AML-193 (cell line): ENCODE measurements at places on chromosomes 16 and 17.

DNA sequence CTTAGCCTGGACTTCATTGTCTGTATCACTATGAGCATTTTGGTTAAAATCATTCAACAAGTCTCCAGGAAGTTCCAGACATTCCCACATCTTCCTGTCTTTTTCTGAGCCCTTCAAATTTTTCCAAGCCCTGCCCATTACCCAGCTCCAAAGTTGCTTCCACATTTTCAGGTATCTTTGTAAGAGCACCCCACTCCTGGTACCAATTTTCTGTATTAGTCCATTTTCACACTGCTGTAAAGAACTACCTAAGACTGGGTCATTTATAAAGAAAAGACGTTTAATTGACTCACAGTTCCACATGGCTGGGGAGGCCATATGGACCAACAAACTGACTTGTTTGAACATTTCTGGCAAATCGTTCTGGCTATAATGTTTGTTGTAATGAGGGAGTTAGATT lies 67.4 kb downstream of the CDRT15 start:
- no peak for DNase-seq

GRCh38 chr17:50100921-50101345 lies 5.8 kb downstream of the PDK2 start:
- DNase-seq, result no peak

- DNase-seq, result no peak
Observed at GRCh38 chr16:64459402-64459801, 662.5 kb downstream of the CDH11 start.

DNA sequence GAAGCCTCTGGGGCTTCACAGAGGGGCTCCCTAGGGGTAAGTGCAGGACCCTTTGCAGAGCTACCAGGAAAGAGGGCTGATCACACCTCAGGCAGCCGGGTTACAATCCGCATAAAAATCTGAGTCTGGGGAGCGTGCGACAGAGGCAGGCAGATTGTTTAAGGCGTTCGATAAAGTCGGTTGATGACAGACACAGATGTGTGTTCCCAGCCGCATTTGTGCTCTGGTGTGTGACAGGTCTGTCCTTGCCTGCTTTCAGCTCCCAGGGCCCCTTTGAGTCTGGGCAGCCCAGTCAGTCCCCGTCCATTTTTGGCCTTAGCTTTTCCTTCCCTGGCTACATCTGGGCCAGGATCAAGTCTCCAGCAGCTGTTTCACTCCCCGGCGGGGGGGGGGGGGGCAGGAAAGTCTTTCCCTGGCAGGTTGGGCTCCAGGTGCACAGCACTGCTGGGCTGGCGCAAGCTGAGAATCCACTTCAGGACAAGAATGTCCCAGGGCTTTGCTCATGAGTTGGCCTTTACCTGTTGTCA lies 1.3 kb upstream of the ZACN start:
- no peak for DNase-seq

GRCh38 chr16:15966836-15967546 lies 17.6 kb downstream of the ABCC1 start:
- DNase-seq, result no peak

DNA sequence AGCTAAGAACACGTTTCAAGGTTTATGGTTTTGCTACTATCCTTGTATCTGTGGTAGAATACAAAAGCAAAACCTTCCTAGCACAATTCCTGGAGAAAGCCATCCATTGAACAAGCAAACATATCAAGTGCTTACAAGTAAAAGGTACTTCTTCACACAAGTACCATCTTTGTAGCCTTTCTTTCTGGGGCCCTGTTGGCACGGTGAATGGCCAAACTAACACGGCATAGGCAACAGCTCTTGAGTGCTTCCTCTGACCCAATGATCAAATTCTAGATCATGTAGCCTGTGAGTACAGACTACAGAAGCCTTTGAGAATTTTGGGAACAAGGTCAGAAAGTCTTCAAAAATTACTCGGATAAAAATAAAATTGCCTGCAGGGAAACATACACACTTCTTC lies 57.9 kb downstream of the ANKFY1 start:
- DNase-seq, result no peak

- DNase-seq, result no peak
Observed at GRCh38 chr17:48760411-48760810, 31.9 kb upstream of the HOXB13 start.

GRCh38 chr17:79806863-79807720 lies 10.2 kb upstream of the CBX8 start:
- no peak for DNase-seq

DNA sequence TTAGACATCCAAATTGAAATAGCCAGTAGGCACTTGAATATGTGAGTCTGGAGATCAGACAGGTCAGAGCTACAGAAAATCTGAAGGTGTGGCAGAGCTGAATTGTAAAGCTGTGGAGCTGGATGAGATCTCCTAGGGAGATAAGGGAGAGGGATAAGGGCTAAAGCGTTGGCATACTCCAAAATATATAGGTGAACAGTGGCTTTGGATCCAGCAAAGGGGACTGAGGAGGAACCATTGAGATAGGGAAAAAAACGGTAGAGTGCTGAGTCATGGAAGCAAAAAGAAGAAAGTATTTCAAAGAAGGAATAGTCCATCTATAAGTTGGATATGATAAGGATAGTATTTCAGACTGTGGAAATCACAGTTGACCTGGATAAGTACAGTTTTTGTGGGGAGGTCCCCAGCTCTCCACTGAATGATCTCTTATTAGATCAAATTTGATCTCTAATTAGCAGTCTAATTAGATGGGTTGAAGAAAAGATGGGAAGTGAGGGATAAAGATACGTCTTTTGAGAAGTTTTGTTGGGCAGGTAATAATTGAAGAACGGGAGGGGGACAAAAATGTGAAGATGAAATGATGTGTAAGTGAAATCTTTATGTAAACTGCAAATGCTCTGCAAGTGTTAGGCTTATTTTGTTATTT lies 587 bp upstream of the DBF4B start:
- no peak for DNase-seq

DNA sequence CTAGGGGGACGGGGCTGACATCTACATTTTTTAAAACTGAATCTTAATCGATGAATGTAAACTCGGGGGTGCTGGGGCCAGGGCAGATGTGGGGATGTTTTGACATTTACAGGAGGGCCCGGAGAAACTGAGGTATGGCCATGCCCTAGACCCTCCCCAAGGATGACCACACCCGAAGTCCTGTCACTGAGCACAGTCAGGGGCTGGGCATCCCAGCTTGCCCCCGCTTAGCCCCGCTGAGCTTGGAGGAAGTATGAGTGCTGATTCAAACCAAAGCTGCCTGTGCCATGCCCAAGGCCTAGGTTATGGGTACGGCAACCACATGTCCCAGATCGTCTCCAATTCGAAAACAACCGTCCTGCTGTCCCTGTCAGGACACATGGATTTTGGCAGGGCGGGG lies 21.4 kb downstream of the ADAM11 start:
- DNase-seq, result no peak

DNA sequence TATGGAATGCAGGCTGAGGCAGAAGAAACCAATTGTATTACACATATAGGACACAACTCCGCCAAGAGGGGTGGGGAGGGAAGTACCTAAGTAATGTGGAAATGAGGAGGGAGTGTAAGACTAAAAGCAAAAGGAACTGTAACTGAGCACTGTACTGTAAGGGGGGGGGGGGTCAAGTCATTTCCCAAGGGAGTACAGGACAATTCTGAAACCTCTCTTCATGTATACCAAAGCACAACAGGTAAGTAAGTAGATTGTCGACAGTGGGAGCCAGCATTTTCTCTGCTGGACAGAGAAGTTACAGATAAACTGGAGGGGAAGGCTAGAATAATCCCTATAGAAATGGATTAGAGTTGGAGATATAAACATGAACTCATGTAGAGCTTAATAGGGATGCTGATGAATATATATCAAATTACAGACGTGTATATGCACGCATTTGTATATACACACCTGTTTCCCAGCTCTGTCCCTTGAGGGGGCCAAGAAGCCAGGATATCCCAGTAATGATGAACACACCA lies 6.4 kb downstream of the USP22 start:
- peak; percentile 46 for DNase-seq

DNA sequence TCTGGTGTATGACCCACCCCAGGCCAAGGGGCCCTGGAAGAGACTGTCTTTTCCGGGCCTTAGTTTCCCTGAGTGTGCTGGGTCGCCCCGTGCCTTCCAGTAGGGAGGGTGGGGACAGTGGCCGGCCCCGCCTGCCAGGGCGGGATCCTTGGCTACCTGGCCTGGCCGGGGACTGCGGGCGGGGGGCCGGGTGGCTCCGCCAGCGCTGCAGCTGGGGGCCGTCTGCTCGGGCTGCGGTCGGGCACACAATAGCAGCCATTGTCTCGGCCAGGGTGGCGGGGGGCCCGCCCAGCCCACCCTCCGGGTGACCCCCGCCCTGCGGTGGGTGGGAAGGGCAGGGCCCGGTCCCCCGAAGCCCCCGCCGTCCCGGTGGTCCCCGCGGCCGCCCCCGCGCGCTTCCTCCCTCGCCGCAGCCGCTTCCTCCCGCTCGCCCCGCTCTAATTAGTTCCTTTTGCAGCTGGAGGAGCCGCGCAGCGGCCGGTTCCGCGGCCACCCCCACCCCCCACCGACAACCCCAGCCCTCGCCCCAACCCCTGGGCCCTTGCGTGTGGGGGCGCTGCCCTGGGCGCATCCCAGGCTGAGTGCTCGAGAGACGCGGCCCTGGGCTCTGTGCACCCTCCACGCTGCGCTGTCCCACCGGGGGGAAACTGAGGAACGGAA lies 11.6 kb downstream of the GLIS2 start:
- DNase-seq, result no peak

GRCh38 chr16:88697831-88698615 lies 8.2 kb downstream of the RNF166 start:
- no peak for DNase-seq

DNA sequence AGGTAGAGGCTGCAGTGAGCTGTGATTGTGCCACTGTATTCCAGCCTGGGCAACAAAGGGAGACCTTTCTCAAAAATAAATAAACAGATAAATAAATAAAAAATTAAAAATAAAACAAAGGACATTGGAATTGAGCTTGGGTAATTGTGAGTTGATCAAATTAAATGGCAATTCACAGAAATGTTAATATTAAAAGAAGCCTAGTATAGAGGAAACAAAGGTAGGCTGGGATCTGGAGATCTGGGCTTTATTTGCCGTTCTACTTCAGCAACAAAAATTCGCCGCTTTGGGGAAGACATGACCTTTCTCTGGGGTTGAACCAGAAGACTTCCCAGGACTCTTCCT lies 332 bp upstream of the VPS25 start:
- DNase-seq, result no peak

DNA sequence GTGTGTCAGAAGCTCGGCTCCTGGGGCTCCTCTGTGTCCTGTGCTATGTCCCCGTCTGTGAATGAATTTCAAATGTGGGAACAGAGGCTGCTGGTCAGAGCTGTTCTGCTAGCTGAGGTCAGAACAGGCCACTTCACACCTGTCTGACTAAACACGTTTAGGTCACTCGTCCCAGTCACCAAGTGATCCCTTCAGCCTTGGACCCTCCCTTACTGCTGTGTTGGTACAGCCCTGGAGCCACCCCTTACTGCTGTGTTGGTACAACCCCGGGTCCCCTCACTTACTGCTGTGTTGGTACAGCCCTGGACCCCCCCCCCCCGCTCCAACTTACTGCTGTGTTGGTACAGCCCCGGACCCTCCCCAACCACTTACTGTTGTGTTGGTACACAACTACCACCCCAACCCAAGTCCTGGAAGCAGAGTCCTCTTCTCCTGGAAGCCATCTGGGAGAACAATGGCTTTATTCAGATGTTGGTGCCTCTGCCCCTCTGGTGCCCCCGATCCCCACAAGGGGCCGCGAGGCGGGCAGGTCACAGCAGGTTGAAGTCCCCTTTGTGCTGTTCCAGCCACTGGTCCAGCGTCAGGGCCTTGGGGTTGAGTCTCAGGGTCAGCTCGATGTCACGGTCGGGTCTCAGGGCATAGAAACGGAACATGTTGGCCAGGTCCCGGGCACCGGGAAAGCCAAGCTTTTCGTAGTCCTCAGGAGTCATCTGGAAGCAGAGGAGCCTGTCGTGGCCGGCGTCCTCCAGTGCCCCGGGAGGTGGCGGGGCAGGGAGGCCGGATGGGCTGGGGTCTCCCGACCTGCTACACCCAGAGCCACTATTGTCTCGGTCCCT lies 13.0 kb downstream of the NMRAL1 start:
- no peak for DNase-seq

- DNase-seq, result no peak
Observed at GRCh38 chr16:81198635-81199034, 39.9 kb upstream of the BCO1 start.

DNA sequence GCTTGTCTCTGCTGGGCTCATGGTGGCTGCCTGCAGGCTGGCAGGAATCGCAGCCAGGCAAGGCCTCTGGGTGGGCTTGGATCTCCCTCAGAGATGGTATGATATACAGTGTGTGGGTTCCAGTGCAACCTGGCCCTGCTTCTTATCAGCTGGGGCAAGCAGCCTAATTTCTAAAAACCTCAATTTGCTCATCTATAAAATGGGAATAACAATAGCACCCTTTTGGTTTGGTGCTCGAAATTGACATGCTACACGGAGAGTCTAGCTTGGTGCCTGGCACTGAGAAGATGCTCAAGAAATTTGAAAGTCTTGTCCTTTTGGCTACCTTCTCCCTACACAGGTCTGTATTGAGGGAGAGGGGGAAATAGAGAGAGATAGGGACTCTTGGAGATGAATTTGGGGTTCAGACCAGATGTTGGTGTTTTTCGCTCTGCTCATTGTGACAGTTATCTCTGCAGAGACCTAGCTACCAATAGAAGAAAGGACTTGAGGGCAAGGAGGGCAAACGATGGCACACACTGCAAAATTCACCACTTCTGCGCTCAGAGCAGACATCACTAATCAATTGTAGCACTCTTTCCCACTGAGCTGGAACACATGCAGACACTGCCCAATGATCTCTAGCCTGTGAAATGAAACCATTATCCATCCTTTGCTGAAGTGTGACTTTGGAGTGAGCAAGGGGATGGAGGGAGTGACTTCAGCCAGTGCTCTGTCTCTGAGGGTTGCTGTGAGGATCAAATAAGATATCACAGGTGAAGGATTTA lies 15.6 kb downstream of the BEAN1 start:
- no peak for DNase-seq
